ENCODE measurements at places on chromosomes 6 and 20.

- DNase-seq = no peak
Measured at GRCh38 chr20:62716198-62716940, 7.7 kb downstream of the NTSR1 start.

GRCh38 chr20:33676121-33676520 is 1.9 kb upstream of the NECAB3 start:
- peak; percentile 28 for DNase-seq

DNA sequence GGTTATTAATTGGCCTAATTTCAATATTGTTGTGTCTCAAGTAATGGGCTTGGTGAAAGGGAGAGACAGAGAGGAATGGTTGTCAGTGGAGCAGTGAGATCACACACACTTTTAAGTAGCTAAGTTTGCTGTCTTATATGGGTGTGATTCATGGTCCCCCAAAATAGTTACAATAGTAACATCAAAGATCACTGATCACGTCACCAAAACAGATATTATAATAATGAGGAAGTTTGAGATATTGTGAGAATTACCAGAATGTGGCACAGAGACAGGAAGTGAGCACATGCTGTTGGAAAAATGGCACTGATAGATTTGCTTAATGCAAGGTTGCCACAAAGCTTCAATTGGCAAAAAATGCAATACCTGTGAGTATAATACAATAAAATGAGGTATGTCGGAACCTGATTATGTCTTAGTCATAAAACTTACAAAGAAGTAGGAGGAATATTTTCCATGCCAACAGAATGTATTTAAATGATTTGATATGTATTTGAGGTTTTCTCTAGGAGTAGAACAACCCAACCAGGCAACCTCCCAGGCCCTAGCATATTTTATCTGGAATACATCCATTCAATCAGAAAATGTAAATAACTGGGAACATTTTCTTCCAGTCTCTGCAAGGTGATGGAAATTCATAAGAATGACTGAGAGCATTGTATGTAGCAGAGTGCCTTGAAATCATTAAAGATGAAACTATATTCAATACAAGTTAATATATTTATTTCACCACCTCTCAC is 167.8 kb downstream of the CARMIL1 start:
- no peak for DNase-seq

GRCh38 chr20:31835977-31836852 is 9.2 kb downstream of the FOXS1 start:
- peak; percentile 75 for DNase-seq

- DNase-seq = no peak
Measured at GRCh38 chr6:169950558-169950957, 199.1 kb downstream of the ERMARD start.

- no peak for DNase-seq
Measured at GRCh38 chr6:163579880-163580295, 165.4 kb downstream of the QKI start.

GRCh38 chr6:165585060-165585459 is 78.0 kb downstream of the PDE10A start:
- DNase-seq = no peak

- DNase-seq = no peak
Measured at GRCh38 chr6:134774201-134774638, 175.7 kb downstream of the ALDH8A1 start.

DNA sequence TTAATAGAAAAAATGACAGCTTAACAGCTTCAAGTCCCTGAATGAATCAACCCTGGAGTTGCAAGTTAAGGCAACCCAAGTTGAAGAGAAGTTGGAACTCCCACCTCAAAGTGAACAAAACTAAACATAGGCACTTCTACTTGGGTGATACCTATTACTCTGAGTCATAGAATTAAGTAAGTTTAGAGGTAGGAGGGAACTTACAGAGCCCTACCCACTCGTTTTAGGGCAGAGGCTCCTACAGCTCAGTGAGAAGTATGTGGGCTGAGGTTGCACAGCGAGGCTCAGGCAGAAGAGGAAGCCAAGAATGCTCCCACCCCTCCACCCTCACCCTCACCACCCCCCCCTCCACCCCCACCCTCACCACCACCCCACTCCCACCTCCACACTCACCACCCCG is 42.2 kb downstream of the NFATC2 start:
- DNase-seq = no peak

GRCh38 chr20:41770965-41771364 is 152.8 kb upstream of the CHD6 start:
- DNase-seq = no peak

DNA sequence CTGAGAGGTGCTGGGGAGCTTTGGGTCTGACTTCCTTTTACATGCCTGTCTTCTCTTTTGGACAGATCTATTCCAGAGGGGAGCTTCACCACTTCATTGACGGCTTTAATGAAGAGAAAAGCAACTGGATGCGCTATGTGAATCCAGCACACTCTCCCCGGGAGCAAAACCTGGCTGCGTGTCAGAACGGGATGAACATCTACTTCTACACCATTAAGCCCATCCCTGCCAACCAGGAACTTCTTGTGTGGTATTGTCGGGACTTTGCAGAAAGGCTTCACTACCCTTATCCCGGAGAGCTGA is 13.1 kb downstream of the PRDM1 start:
- DNase-seq = no peak

DNA sequence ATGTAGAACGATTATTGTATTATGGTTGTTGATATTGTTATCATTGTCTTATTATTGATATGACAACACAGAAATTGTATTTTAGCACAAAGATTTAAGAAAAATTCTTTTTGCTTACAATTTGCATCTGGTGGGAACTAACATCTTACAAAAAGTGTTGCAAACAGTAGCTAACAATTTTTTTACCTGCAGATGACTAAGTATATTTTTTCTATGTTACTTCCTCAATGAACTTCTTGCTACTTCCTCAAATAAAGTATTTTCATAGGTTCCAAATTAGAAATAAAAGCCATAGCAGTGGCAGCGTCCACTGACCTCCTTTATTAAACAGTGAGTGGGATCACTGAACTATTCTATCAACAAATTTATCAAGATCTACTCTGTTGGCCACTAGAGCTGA is 847.0 kb downstream of the PHF3 start:
- DNase-seq = no peak

GRCh38 chr20:11015440-11015839 is 341.6 kb upstream of the JAG1 start:
- DNase-seq = no peak

- no peak for DNase-seq
Measured at GRCh38 chr6:113292646-113293422, 564.3 kb upstream of the MARCKS start.

DNA sequence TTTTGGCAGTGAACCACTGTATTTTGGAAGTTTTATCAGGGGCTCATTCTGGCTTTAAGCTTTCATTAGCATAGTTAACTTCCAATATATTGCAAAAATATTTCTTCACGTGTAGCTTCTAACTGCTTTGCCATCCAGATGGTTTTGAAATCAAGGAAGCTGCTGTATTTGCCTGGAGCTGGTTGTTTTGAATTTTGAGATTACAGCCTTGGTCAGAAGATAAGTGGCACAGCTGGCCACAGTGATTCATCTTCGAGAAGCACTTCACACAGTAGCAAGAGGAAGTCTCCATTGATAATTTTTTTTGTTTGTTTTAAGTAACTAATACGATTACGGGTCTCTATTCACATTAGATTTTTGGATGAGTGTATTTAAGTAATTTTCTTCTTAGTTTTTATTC is 3.8 kb downstream of the APCDD1L start:
- DNase-seq = no peak

GRCh38 chr6:87832025-87832825 is 130.2 kb upstream of the AKIRIN2 start:
- DNase-seq = no peak

DNA sequence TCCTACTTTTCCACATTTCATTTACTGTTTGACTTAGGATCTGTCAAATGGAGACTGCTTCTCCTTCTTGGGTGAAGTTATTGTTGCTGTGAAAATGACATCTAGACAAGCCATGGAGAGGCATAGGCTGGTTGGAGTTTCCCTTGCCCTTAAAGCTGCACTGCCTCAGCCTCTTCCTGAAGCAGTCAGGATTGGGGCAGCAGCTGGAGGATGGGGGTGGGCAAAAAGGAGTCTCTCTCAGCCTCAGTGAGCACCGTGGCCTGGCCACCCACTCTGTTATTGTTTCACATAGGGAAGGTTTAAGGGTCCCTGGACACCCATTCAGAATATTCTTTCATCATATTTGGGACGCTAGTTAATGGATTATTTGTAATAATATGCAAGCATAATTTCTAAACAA is 7.7 kb upstream of the ZBTB24 start:
- no peak for DNase-seq

- no peak for DNase-seq
Measured at GRCh38 chr20:2207770-2208097, 88.1 kb upstream of the TGM3 start.

- DNase-seq = no peak
Measured at GRCh38 chr20:57909763-57910331, 200.0 kb upstream of the PMEPA1 start.
